ENCODE measurements at places on chromosomes 5 and 9. TPM values are rescaled to one million over a fixed set of nuclear protein-coding genes. Genes with fewer than 3 reads are reported as not detected.

- peaks cover 76% of the 10 kb centered on the region for H3K36me3 ChIP-seq
- no peak overlapping the region for H3K4me3 ChIP-seq
- H3K27ac ChIP-seq: no peak overlapping the region
- peaks cover 12% of the 10 kb centered on the region for H3K4me1 ChIP-seq
- no peak for DNase-seq
These were observed 4.2 kb downstream of the DPP7 start for GRCh38 chr9:137110147-137110910.

GRCh38 chr5:127088251-127088650 is 14.9 kb upstream of the C5orf63 start:
- H3K27ac ChIP-seq: no peak overlapping the region
- H3K4me3 ChIP-seq: no peak overlapping the region
- no peaks in the 10 kb centered on the region for H3K36me3 ChIP-seq

FAM221B gene
- total RNA-seq: 0.32 TPM

- H3K27ac ChIP-seq: no peak overlapping the region
- no peaks in the 10 kb centered on the region for H3K27me3 ChIP-seq
- H3K4me3 ChIP-seq: no peak overlapping the region
- no peak for DNase-seq
These were observed 292.0 kb upstream of the DMRT1 start for GRCh38 chr9:549455-549997.

GRCh38 chr5:79800979-79801827 is 111.6 kb downstream of the CMYA5 start:
- H3K27ac ChIP-seq: no peak overlapping the region
- DNase-seq: no peak

GRCh38 chr5:116527582-116527981 is 47.0 kb downstream of the SEMA6A start:
- H3K27me3 ChIP-seq: no peaks in the 10 kb centered on the region
- no peak overlapping the region for H3K4me3 ChIP-seq
- DNase-seq: no peak
- H3K4me1 ChIP-seq: no peaks in the 10 kb centered on the region
- H3K36me3 ChIP-seq: no peaks in the 10 kb centered on the region

- H3K36me3 ChIP-seq: no peaks in the 10 kb centered on the region
- H3K27ac ChIP-seq: no peak overlapping the region
- DNase-seq: no peak
- H3K4me3 ChIP-seq: no peak overlapping the region
- H3K27me3 ChIP-seq: no peaks in the 10 kb centered on the region
- H3K4me1 ChIP-seq: no peaks in the 10 kb centered on the region
These were observed 36.9 kb upstream of the EXOC3 start for GRCh38 chr5:406041-406440.

DNA sequence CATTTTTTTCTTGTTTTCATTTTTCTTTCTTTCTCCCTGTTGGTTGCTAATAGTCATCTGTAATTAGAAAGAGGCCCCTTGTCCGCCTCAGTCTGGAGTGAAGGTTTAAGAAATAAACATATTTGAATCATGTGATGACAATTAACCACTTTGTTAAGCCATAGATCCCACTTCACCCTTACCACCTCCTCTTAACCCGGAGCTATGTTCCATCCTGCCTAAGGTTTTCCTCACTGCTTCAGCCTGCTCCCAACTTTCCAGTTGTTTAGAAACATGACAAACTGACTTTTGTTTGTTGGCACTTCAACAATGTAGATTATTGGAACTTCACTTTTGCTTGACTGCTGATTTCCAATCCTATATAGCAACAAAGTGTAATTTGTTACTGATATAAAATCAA is 37.4 kb upstream of the SSBP2 start:
- no peaks in the 10 kb centered on the region for H3K27me3 ChIP-seq
- no peak overlapping the region for H3K4me3 ChIP-seq
- H3K4me1 ChIP-seq: peaks cover 21% of the 10 kb centered on the region
- H3K36me3 ChIP-seq: no peaks in the 10 kb centered on the region

WDR31 gene
- total RNA-seq: 4.5 TPM

DNA sequence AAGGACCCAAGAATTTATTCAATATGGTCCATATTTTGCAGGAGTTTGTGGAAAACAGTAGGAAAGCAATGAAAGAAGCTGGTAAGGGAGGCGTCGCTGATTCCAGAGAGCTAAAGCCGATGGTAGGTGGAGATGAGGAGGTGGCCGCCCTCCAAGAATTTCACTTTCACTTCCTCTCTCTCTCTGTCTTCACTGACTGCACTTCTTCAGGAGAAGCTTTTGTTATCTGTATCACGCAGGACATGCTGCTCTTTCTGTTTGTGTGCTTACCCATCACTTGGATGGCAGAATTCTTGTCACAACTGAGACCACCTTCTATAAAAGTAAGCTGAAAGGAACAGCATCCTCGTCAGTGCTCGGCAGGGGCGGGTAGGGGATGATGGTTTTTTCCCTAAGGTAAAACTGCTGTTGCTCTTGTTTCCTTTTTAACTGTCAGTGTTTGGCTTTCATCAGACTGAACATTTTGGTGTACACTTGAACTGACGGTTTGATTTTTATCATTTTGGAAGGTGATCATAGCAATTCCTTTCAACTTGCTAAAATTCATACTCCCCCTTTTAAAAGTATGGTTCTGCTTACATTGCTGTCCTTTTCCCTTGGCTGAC is 62.4 kb upstream of the FSD1L start:
- DNase-seq: no peak
- peak overlapping the region; percentile 22 for H3K4me3 ChIP-seq
- H3K27me3 ChIP-seq: no peaks in the 10 kb centered on the region

DNA sequence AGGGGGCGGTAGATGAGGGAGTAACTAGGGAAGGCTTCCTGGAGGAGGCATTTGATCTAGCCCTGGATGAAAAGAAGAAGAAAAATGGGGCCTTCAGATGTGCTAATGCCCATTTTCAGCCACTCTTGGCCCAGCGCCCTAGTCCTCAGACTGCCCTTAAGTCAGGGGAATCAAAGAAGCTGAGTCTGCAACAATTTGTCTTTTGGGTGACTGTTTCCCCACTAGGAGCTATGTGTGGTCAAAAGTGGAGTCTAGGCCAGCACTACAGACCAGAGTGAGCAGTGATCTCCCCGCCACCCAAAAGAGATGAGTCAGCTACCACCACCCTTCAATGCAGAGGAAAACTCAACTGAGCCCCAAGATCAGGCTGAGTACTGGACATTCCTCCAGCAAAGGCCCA is 542.1 kb downstream of the BNC2 start:
- H3K4me3 ChIP-seq: no peak overlapping the region
- H3K36me3 ChIP-seq: no peaks in the 10 kb centered on the region
- H3K27ac ChIP-seq: no peak overlapping the region
- H3K27me3 ChIP-seq: no peaks in the 10 kb centered on the region

DNA sequence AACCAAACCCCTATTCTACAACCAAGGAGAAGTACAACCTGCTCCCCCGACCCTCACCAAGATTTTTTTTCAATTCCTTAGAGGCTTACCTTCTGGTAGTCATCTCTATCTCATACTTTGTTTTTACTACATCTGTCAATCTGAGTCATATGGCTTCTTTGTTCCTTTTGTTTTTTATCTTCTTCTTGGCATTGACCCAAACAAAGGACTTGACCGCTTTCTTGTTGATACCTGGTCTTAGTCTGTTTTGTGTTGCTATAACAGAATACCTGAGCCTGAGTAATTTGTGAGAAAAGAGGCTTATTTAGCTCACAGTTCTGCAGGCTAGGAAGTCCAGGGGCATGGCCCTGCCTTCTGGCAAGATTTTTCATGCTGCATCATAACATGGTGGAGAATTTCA is 352.7 kb downstream of the MLLT3 start:
- H3K27ac ChIP-seq: no peak overlapping the region
- no peaks in the 10 kb centered on the region for H3K36me3 ChIP-seq
- no peaks in the 10 kb centered on the region for H3K4me1 ChIP-seq

SPATA31E1 gene
- total RNA-seq: not detected

DNA sequence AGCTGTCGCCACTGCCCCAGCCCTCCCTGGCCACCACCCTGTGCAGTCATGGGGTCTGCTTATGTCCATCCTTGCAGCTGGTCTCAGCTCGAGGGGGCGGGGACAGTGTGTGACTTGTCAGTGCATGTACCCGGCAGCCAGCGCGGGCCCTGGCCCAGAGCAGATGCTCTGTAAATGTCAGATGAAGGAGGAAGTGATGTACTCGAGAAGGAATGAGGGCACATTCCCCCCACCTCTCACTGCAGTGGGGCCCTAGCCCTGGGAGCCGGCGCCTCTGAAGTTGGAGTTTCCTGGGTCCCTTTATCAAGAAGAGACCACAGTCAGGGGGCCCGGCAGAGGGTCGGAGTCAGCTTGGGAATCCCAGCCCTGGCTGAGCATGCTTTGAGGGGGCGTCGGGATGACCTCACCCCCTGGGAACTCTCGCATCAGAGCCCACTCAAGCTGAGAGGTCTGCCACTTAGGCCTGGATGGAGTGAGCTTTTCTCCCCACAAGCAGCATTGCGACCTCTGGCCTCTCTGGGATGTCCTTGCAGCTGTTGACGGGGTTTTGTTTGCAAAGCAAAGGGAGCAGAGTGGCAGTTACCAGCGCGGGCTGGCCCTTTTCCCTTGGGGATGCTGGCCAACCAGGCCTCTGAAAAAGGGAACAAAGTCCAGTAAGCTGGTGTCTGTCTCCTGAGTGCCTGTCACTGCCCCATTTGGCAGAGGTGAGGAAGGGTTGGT is 19.0 kb downstream of the NEURL1B start:
- H3K4me1 ChIP-seq: peaks cover 62% of the 10 kb centered on the region
- no peak overlapping the region for H3K4me3 ChIP-seq
- no peaks in the 10 kb centered on the region for H3K27me3 ChIP-seq
- peak overlapping the region; percentile 83 for H3K27ac ChIP-seq

AK8 gene
- total RNA-seq: 6.1 TPM

DNA sequence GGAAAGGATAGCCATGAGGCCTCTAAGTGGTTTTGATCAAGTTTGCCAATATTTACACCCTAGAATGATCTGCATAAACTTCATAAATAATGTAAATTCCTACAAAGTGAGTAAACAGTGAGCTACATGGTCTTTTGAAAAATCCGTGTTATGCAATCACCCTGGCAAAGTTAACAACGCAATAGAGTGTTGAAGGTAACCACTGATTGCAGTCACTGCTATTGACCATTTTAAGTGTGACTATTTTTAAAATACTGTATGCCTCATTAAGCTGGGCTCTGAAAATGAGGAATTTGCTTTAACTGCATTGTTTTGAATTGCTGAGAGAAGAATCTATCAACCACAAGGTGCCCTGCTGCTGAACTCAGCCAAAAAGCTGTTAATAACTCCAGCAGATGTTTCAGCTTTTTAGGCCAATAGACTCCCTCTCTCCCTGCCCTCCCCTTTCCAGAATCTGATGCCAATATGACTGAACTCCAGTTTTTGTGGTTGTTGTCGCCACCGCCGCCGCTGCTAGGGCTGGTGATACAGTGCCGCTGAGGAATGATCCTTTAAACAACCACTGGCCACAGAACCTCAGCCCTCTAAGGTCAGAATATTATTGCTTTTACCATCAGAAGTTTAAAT is 35.3 kb upstream of the SMARCA2 start:
- peak; percentile 29 for DNase-seq
- no peaks in the 10 kb centered on the region for H3K27me3 ChIP-seq
- H3K4me1 ChIP-seq: peaks cover 13% of the 10 kb centered on the region

C9orf153 gene
- 0.95 TPM for total RNA-seq

OBP2B gene
- not detected for total RNA-seq

DTWD2 gene
- 9.0 TPM for total RNA-seq

- H3K4me3 ChIP-seq: no peak overlapping the region
- DNase-seq: no peak
- no peak overlapping the region for H3K27ac ChIP-seq
These were observed 54.4 kb downstream of the DROSHA start for GRCh38 chr5:31477516-31477915.

GRCh38 chr9:112970939-112971338 is 41.1 kb downstream of the ZNF883 start:
- no peaks in the 10 kb centered on the region for H3K4me1 ChIP-seq
- no peak for DNase-seq
- H3K4me3 ChIP-seq: no peak overlapping the region

- peak; percentile 88 for DNase-seq
- peaks cover 7% of the 10 kb centered on the region for H3K4me1 ChIP-seq
- H3K36me3 ChIP-seq: no peaks in the 10 kb centered on the region
- H3K4me3 ChIP-seq: no peak overlapping the region
- H3K27me3 ChIP-seq: no peaks in the 10 kb centered on the region
These were observed 7.9 kb upstream of the ZFP62 start for GRCh38 chr5:180868960-180869359.

GRCh38 chr5:138179277-138179857 is 455 bp downstream of the KIF20A start:
- no peak overlapping the region for H3K27ac ChIP-seq
- DNase-seq: no peak
- H3K27me3 ChIP-seq: no peaks in the 10 kb centered on the region
- H3K4me1 ChIP-seq: peaks cover 27% of the 10 kb centered on the region
- H3K4me3 ChIP-seq: peak overlapping the region; percentile 91
- H3K36me3 ChIP-seq: peaks cover 36% of the 10 kb centered on the region

DNA sequence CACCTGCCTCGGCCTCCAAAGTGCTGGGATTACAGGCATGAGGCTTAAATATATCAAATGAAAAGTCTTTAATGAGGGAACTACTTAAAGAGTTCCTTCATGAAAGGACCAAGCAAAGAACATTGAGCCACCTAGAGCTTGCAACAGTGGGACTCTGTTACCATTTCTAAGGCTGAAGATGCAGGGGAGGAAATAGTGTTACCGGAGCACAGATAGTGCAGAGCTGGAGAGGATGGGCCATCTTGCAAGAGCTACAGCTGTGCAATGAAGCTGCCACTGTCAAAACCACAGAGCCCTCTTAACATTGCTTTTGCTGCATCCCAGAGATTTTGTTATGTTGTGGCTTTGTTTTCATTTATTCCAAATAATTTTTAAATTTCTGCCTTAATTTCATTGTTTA is 77.1 kb upstream of the NAA35 start:
- no peak overlapping the region for H3K4me3 ChIP-seq
- H3K27me3 ChIP-seq: no peaks in the 10 kb centered on the region
- DNase-seq: no peak
- no peak overlapping the region for H3K27ac ChIP-seq

DNA sequence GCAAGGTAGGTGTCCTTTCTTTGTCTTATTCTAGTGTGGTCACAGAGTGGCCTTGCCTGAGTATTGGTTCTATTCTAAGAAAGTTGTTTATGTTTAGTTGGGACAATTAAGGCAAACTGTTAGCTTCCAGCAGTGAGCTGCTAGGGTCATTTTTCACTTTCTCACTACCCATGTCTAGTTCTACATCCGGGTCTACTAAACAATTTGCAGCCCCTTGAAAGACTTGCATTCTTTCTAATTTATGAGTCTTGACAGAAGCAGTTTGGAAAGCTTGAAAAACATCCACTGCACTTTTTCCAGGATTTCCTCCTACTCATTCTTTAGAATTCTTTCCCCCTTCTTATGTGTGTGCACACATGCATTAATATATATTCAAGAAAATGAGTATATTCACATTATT is 892.2 kb upstream of the ACO1 start:
- H3K4me3 ChIP-seq: no peak overlapping the region
- no peaks in the 10 kb centered on the region for H3K4me1 ChIP-seq
- H3K36me3 ChIP-seq: no peaks in the 10 kb centered on the region

SYK gene
- 88.9 TPM for total RNA-seq

- no peak overlapping the region for H3K4me3 ChIP-seq
- DNase-seq: no peak
- H3K36me3 ChIP-seq: peaks cover 46% of the 10 kb centered on the region
- H3K27ac ChIP-seq: no peak overlapping the region
- peaks cover 40% of the 10 kb centered on the region for H3K4me1 ChIP-seq
These were observed 4.1 kb downstream of the RPL35 start for GRCh38 chr9:124857533-124858162.
